Activated CD4-positive, alpha-beta T cell treated with anti-CD3 and anti-CD28 coated beads for 4 hours (primary cell): ENCODE measurements at places on chromosomes 3 and 15.

DNA sequence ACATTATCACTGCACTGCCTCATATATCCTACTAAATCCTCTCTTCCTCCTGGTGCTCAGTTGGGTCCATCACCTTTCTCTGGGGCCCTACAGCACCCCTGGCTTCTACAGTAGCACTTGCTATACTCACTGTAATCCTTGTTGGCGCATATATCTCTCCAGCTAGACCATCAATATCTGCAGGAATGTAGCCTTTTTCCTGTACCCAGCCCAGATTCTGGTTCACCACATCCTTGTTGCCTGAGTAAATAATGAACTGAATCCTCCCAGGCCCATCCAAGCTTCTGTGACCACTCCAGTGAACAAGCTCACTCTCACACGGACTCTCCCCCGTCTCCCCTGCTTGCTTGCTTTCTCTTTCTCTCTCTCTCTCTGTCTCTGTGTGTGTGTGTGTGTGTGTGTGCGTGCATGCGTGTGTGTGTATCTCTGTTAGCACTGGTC lies 62.5 kb upstream of the LIPC start:
- peak; percentile 23 for DNase-seq

- DNase-seq, result no peak
Measured at GRCh38 chr15:63274427-63274826, 3.0 kb upstream of the APH1B start.

GRCh38 chr15:40799523-40799922 lies 7.4 kb upstream of the ZFYVE19 start:
- no peak for DNase-seq

DNA sequence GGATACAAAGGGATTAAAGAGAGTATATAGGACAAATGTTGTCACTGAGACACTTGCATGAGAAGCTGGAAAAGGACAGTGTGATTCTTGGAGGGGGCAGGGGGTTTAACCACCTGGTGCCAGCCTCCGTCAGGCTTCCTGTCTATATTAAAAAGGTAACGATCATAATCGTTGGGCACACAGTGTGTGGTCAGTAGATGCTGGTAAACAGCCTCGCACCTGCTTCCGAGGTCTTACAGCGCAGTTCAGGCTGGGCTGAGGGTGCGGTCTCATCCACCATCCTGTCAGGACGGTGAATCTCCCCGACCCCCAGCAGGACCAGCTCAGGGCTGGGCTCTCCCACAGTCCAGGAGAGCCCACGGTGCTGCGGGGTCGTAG lies 47.7 kb upstream of the SMAD6 start:
- DNase-seq, result no peak

GRCh38 chr3:181935915-181936314 lies 224.2 kb downstream of the SOX2 start:
- DNase-seq, result no peak

- DNase-seq, result no peak
Measured at GRCh38 chr15:22963641-22964040, 16.5 kb downstream of the CYFIP1 start.

DNA sequence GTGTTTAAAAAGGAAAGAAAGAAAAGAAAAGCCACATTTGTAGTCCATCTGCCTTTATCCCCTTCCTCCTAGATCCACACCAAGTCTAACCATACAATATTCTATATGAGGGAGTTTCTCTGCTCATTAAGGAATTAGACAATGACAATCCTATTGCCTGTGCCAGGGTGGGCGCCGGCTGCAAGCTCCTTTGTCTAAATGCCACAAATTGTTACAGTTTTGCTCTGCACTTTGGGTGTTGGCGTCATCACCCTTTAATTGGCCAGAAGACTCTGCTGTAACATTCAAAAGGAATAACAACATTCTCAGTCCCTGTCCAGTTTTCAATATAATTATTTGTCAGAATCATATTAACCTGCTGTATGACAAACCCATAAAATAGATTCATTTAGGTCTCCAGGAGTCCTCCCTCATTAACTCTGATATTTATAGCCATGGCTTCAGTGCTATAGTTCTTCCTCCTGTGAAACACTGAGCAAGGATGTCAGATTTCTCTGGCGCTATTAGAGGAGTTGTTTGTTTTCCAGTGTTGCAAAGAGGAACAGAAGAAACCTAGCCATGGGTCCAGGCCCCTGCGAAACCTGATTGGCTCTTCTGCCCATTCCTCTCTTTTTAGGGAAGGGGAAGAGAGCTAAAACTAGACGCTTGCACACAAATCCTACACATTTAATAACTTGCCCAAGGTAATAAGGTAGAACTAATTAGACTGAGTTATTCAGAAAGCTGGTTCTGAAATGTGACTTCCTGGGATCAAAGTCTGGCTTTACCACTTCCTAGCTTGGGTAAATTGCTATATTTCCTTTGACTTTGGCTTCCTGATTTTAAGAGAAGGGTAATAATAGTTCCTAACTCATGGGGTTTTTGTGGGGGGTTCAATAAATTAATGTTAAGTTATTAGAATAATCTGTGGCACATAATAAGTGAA lies 112.4 kb downstream of the CD47 start:
- no peak for DNase-seq

GRCh38 chr3:135802171-135802570 lies 163.4 kb upstream of the PPP2R3A start:
- DNase-seq, result no peak

GRCh38 chr3:179840985-179841384 lies 188.1 kb downstream of the USP13 start:
- DNase-seq, result no peak

DNA sequence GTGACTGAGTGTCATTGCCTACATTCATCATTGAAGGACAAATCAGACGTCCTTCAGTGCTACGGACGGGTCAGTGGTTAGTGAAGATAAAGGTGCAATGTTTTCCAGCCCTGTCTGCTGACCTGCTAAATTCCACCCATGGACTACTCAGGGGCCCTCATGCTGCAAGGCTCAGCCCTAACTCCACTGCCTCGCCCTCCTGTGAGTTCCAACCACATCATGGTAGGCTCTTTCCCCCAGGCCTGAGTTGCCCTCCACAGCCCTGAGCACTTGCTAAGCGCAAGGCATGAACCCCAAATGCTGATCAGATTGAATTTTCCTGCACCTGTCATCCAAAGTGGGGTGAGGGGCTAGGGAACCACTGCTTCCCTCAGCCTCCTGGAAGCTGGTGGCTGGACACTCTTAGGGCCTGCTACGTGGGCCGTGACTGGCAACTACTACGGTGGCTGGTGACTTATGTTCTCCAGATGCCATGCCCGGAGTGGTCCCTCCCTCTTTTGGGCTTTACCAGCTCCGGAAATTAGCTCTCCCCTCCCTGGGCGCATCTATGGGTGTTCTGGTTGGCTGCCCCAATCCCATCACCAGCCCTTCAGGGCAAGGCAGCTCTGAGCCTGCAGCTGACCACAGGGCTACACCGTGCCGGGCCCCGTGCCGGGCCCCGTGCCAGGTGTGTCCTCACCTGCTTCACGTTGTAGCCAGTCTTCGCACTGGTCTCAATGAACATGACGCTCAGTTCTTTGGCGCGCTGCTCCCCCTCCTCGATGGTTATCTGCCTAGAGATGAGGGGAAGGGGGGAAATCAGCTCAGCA lies 32.1 kb downstream of the SRPRB start:
- no peak for DNase-seq

DNA sequence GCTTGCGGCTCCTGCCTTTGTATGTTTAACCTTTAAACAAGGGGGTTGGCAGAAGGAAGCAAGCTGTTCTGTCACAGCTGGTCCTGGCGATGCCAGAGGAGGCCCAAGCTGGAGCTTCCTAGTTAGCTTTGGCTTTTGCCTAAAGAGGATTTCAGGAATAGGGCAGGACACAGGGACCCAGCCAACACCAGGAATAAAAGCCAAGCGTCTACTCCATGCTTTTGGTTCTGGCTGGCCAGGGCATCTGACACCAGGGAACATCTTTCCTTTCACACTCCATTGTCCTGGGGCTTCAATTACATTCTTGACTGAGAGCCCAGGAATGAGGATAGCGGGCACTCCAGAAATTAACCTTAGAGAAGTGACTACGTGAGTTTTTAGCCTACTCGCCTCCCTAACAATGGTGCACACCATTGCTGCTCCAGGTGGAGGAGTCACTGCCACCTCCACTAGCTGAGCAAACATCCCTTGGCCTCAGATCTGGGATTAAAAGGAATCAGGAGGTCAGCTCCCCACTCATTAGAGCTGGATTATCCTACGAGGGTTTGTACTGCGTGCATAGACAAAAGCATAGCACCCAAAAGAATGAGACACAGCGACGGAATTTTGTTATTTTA lies 38.2 kb downstream of the TPM1 start:
- no peak for DNase-seq

GRCh38 chr3:172357850-172358754 lies 90.2 kb downstream of the GHSR start:
- no peak for DNase-seq

DNA sequence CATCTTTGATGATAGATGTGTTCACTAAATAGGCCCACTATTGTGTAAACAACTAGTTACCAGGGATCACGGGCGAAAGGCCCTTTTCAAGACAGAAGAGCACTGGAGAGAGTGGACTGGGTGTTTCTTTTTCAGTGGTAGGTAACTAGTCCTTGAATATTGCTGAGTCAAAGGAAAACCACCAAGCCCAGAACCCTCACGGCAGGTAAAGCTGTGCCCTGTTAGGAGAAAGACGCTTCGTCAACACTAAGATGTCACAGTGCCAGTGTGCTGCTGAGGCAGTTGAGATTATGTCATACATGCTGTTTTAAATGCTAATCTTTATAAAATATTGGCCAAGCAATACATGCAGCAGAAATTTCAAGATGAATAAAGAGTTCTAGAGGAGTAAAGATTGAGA lies 578.6 kb downstream of the PYDC2 start:
- no peak for DNase-seq

GRCh38 chr3:11047500-11047899 lies 55.0 kb downstream of the SLC6A1 start:
- DNase-seq, result no peak
